Activated naive CD8-positive, alpha-beta T cell treated with anti-CD3 and anti-CD28 coated beads, Interleukin-2, amount 50 U/mL, for 24 hours (primary cell): ENCODE measurements at places on chromosomes 5 and 9.
A peak's percentile ranks its signal among the peaks of the same experiment; 100 is the strongest.

GRCh38 chr5:123120197-123120596 is 31.2 kb downstream of the PRDM6 start:
- DNase-seq: no peak

DNA sequence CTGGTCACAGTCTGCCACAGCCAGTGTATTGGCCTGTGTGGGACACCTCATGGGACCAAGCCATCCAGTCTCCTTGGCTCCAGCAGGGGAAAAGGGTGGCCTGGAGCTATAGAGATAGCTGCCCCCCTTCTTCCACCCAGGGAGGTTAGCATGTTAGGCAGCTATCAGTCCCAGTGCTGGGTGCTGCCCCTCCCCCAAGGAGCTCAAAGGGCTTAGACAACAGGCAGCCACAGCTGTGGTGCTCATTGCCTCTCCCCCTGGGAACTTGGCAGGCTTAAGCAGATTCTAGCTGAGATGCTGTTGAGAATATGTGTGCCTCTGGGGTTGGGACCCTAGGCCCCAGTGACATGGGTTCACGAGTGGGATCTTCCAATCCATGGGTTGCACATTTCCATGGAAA is 226.0 kb upstream of the PTGER4 start:
- no peak for DNase-seq

DNA sequence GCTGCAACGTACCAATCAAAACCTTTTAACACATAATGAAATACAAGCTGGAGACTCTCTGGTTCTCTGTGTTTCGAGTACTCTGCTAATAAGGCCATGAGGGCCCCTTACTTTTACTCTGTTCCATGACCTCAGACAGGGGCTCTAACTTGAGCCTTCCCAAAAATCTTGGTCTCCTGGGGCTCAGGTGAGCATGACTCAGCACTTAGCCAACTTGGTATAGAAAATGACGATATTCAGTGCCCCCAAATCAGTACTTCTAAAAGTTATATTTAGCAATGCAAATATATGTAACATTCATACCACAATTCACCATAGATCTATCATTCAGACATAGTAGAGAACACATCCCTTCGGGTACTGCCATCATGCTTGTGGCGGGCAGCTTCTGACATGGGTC is 278.9 kb downstream of the EFNA5 start:
- DNase-seq: no peak

- DNase-seq: no peak
Measured at GRCh38 chr5:116176121-116176520, 91.3 kb downstream of the COMMD10 start.

DNA sequence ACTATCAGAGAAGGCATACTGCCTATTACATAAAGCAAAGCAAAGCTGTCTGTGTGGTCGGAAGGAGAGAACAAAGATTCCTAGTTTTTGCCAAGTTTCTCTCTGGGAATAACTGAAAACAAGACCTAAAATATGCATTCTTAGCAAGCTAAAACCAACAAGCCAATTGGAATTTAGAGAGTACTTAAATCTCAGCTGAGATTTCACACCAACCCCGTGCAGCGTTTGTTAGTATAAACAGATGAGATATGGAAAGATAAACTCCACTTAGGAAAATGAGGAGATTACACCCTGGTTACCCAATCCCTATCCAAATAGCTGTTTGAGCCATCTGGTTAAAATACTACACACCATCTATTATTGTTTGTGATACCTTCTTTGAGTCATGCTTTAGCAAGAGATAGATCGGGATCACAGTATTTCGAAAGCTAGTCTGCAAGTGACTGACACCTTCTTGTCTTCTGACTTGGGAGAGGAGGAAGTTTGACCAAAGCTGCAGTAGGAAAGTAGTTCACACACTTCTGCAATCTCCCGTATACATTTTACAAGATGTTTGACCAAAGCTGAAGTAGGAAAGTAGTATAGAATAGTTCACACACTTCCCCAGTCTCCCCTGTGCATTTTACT is 18.2 kb downstream of the FAF2 start:
- DNase-seq: no peak

DNA sequence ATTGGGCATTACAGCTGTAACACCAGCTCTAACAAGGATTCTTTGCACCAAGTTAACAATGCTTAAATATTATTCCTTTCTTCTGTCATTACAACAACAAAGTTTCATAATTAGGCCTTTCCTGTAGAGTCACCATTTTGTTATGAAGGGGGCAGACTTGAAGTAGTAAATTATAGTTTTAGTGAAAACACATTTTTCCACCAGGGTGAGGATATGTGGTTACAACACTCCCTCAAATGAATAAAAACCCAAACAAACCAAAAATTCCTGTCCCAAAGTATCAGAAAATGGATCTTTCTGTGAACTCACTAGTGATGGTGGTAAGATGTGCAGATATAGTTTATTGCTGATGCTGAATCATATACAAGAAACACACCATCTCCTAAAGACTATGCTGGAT is 250.5 kb upstream of the TUT7 start:
- DNase-seq: no peak

DNA sequence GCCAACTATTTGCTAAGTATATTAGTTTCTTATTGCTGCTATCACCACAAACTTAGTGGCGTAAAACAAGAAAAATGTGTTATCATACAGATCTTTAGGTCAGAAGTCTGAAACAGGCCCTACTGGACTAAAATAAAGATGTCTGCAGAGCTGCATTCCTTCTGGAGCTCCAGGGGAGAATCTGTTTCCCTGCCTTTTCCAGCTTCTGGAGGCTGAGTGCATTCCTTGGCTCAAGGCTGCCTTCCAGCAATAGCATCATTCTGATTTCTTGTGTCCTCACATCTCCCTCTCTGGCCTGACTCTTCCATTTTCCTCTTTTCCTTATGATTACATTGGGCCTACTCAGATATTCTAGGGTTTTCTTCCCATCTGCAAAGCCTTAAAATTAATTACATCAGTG is 15.9 kb downstream of the MAN2A1 start:
- DNase-seq: no peak

GRCh38 chr5:163612358-163613149 is 107.1 kb downstream of the MAT2B start:
- no peak for DNase-seq

DNA sequence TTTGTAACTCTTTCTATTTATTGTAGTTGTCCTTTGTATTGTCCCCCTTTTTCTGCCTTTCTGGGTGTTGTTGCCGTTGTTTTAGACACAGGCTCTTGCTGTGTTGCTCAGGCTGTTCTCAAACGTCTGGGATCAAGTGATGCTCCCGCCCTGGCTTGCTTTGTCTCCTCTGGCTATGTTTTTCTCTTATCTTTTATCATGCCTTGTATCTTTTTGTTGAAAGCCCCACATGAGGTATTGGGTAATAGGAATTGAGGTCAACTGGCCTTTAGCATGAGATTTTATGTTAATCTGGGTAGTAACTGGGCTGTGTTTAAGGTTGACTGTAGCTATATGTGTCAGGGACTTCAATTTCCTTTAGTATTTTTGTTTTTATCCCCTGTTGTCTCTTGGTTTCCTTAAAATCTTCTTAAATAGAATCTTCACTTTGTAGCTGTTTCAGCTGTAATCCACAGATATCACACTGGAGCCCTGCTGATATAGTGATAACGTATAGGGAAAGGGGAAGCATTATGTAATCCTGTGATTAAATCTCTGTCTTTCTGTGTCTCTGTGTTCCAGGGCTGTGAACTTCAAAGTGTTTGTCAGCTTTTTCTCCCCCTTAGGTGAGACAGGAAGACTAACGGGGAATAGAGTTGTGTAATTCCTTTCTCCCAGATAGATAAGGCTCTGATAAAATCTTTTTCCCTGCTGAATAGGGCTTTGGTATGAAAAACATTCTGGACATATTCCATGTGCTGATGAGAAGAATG is 25.9 kb upstream of the CACNA1B start:
- DNase-seq: no peak

- no peak for DNase-seq
Measured at GRCh38 chr5:79809743-79810142, 120.1 kb downstream of the CMYA5 start.

DNA sequence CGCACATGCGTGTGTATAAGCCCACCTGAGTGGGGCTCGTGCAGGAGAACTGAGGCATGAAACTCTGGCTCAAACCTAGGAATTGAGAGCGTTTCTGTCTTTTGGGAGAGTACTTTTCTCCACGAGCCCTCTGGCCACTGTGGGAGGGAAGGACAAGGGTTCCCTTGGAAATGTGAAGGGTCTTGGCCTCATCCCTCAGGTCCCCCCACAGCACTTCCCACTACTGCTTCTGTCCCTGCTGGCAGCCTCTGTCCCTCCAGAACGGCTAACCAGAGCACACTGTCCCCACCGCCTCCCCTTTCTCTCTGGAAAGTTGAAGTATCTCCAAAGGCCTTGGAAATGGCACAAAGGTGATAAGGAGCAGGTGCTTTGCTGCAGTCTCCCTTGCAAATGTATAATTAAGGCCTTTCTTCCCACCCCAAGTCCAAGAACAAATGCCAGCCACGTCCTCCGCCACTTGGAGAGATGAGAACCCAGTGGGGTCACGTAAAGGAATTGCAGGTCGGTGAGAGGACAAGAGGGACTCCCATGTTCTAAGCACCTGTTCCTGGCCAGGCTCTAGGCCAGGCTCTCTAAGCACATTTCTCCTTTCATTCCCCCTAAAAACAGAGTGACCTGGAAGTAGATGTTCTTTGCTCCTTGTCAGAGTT is 107.9 kb upstream of the LMX1B start:
- DNase-seq: no peak

DNA sequence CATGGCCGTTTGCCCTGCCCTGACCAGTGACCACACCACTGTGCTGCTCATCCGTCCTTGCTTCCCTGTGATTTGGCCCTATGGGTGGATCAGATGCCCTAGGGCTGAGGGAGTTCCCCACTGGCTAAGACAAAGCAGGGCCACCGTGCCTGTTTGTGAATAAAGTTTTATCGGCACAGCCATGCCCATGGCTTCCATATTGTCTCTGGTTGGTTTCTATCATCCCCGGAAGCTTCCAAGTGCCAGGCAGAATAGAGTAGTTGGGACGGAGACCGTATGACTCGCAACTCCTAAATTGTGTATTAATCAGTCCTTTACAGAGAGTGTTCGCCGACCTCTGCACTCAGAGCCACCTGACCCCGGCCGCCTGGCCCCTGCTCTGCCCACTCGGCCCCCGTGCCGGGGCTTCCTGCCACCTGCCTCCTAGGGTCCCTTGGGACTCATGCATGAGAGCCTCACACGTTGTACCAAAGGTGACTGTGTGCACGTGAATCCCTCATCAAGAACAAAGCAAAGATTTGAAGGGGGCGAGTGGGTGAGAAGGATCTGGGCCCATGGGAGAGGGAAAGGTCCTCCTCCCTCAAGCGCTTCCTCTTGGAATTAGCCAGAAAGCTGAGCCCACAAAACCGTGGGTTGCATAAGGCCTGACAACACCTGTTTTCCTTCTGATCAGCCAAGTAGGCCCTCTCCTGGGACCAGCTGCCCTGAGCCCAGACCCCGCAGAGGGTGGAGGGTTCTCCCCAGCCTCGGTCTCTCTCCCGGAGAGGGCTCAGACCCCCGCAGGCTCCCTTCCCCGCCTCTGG is 11.7 kb upstream of the FCN2 start:
- no peak for DNase-seq

DNA sequence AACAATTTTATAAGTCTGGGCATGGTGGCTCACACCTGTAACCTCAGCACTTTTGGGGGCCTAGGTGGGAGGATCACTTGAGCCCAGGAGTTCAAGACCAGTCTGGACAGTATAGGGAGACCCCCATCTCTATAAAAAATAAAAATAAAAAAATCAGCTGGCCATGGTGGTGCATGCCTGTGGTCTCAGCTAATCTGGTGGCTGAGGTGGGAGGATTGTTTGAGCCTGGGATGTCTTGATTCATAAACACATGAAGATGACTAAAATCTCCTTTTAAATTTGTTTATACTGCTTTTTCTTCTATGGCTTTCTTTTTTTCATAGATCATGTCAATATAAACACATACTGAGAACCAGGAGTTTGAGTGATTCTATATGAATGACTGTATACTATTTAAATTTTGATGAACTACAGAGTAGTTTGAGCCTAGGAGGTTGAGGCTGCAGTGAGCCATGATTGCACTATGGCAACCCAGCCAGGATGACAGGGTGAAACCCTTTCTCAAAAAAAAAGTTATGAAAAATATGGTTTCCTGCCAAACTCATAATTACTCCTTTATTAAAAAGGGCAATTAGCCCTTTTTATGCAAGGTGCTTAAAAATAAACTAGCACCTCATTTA is 14.2 kb downstream of the RIC1 start:
- no peak for DNase-seq

- DNase-seq: no peak
Measured at GRCh38 chr5:78419396-78419795, 59.0 kb downstream of the SCAMP1 start.

GRCh38 chr9:20224756-20225155 is 397.5 kb downstream of the MLLT3 start:
- DNase-seq: no peak

DNA sequence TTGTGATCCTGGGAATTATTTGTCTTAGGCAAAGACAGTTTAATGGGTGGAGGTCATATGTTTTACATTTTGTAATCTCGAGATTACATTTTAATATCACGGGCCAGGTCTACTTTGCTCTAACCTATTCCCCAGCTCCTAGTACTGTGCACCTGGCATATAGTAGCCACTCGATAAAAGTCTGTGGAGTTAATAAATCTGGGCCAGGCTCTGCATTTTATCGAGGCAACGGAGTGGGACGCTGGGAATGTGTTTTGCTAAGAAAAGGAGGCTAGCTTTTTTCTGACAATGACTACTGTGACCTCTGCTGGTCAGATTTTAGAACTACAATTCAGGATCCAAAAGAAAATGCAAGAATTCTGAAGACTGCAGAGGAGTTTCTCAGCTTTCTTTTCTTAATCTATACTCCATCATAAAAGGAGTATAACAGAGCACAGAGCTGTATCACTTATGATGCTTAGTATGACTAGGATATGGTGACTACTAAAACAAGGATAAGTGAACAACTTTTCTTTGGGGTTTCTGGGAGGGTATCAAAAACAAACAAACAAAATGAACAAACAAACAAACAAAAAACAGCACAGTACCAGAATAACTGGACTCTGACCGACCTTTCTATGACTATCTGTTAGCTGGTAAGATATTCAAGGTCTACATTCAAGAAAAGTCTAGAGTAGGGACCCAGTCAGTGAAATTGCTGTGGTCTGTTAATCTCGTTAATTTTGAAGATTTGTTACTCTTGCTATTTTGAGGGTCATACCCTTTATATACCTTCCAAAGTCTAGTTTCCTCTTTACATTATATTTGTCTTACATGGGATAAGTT is 46.1 kb upstream of the CER1 start:
- DNase-seq: no peak

GRCh38 chr5:158317507-158317906 is 458.6 kb upstream of the CLINT1 start:
- no peak for DNase-seq

DNA sequence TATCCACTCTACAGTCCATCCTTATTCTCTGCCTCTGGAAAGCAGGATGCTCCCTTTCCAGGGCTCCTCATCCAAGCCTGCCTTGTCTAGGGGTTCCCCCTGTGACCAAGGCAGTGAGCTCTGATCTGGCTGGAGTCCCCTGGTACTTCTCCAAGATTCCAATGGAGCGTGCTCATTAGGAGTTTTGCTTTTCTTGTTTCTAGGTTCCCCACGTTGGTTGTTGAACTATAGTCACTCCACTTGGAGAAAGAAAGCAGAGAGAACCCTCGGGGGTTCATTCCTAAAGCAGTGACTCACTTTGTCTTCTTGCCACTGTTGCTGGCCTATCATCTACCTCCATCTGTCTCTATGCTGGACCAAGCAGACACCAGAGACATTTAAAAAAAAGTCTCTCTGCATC is 192.6 kb downstream of the TLE4 start:
- DNase-seq: no peak

- peak; percentile 46 for DNase-seq
Measured at GRCh38 chr5:71757590-71758543, 38.8 kb downstream of the CARTPT start.
